ENCODE measurements at places on chromosomes 2 and 18.

GRCh38 chr2:106157416-106157815, 36.7 kb downstream of the UXS1 start:
- DNase-seq: no peak

DNA sequence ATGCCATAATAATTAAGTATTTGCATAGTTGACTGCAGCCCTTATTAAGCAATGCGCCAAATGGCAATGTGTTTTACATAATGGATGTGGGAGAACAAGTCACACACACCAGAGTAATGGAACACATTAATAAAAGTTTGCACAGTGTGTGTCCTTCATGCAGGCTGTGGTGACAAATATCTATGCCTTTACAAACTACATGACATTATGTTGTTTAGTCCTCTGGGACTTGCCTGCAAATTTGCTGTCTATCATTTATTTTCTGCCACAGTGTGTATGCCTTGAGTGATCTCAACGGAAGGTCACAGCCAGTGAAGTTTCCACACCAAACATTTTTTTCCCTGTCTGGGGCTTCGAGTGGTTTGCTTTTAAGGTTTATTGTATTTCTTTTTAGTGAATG, 175.2 kb upstream of the TMEFF2 start:
- DNase-seq: no peak

- no peak for DNase-seq
Measured at GRCh38 chr2:24926602-24927252, 6.7 kb upstream of the ADCY3 start.

GRCh38 chr18:52222211-52222610, 117.8 kb upstream of the DCC start:
- DNase-seq: no peak

DNA sequence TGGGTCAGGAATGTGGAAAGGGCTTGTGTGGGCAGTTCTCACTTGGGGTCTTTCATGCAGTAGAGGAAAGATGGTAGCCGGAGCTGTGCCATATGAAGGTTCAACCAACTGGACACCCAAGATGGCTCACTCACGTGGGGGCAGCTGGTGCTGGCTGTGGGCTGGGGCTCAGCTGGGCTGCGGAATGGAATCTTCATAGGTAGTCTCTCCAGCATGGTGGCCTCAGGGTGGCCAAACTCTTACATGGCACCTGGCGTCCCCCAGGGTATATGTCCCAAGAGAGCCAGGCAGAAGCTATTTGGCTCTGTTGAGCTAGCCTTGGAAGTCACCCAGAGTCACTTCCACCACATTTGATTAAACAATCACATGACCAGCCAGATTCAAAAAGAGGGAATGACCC, 163.1 kb upstream of the KLHL29 start:
- no peak for DNase-seq

GRCh38 chr2:200762127-200762526, 49.6 kb upstream of the BZW1 start:
- DNase-seq: no peak

DNA sequence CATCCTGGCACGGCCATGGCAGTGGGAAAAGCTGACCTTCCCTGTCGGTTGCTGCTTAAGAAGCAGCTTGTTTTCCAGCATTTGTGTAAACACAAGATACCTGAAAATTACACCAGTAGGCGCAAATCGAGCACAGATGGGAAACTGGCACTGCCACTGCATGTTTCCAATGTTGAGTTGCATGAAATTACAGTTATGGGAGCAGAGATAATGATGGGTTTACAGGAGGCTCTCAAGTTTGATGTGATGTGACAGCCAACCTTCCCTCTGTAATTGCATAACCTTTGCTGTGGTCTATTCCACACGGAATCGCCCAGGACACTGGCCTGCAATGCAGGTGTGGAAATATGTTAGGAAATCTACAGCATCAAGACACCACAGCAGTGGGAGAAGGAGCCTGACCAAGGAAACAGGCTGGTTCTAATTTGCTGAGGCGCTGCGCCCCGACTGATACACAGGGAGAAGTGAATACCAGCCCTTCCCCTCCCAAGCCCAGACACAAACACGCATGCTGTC, 17.4 kb downstream of the GPR45 start:
- DNase-seq: no peak

DNA sequence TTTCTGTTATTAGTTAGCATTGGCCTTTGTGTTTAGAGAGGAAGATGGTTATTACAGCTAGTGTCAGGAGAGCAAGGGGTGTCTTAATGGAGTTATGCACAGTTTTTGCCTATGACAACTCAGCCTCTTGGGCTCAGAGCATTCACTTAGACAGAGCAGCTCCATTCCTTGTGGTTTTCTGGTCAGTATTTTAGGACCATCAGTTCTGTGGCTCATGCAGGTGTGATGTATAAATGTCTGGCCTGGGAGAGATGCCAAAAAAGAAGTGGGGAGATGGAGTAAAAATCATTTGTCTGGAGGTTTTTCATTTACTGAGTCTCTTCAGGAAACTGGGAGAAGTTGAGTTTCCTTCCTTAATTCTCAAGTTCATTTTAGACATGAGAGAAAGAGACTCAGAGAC, 79.7 kb downstream of the PRKCE start:
- no peak for DNase-seq

DNA sequence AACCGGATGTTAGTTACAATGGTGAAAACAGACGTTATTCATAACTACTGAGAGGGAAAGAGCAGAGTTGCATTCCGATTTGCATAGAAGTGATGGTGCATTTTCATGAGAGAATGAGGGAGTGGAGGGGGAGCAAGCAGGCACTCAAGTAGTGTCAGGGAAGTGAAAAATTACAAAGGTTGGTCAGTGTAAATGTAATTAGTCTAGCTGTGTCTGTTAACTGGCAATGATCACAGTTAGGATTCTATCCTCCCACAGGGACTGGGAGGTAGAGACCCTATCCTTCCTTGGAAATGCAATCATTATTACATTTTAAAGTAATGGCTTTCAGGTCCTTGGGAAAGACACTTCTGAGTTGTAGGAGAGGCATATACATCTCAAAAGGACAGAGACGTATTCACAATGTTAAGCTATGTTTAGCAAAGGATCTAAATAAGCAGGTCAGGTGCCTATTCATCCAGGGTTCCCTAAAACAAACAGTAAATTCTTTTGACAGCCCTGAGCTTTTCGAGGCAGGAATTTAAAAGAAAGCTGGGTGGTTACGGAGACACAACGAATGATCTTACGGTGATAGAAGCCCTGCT, 1671.8 kb upstream of the DDX18 start:
- no peak for DNase-seq

DNA sequence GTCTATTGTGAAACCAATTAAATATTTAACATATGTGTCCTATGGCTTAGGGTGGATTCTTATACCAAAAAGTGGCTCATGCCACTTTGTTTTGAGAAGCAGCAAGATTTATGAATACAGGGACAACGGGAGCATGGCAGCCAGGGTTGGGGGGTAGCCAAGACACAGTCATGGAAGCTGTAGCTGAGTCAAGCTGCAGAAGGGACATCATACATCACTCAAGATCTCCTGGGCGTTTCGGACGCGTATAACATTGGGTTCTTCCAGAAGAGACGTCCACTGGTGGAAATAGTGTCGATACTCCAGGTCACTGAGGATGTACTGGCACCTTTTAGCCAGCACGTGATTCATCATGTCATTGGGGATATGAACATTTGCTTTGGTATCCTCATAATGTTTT, 152.7 kb downstream of the RIF1 start:
- DNase-seq: no peak

DNA sequence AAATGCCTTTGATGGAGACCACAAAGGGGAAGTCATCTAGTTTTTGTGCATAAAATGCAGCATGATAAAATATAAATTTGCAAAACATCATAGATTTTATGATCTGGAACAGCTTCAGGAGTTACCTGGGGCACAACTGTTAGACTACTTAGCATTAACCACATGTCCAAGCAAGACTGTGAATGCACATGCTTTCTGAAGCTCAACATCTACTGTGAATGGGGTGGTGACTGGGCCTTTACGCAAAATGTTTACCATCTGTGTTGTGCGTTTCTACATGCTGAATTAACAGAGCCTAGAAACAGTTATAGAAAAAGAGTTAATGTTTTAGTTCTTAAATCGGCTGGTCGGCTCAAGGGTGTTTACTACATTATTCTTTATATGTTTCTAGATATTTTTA, 45.5 kb downstream of the KCTD1 start:
- no peak for DNase-seq

DNA sequence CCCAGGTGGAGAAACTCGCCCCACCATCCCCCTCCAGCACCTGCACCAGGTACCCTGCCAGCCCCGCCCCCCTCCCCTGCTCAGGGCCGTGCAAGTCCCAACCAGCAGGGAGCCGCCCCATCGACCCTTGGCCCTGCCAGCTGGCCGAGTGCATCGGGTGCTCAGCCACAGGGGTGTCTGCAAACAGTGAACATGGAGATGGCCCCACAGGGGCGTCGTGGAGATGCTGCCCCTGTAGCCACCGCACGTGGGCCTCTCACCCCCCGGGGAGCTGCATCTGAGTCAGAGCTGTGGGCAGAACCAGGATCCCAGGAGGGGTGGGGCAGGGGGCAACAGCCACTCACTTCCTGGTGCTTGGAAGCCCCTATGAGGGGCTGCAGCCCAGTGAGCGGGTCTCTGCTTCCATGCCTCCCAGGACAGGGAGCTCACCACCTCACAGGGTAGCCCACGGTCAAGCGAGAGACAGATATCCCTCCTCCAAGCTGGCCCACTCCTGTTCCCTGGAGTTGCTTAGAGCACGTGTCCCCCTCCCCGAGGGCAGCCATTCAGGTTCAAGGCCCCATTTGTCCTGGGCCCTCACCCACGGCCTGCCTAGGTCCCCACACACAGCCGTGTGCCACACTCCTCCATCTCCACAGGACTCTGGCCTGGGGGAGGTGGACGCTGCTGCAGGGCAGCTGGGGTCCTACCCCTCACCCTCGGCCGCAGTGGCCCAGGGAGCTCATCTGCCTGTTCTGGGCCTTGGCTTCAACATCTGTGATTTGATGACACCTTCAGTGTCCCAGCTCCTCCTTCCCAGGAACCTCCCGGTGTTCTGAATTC, 1.1 kb upstream of the MAB21L4 start:
- no peak for DNase-seq

DNA sequence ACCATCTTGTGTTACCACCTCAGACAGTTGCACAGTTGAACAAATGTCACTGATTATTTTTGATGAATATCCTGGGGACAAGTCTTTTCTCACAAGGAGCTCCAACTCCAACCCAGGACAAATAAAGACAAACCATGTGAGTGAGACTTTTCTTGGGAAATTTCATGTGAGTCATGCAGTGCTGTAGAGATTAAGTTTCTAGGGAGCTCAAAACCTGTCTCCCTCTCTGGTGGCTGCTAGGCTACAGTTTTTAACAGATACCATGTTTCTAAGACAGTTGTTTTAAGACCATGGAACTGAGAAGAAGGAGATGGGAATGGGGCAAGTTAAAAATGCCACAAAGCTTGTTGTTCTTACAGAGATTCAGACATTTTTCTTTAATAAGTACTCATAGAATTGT, 255.5 kb downstream of the RIT2 start:
- DNase-seq: no peak

DNA sequence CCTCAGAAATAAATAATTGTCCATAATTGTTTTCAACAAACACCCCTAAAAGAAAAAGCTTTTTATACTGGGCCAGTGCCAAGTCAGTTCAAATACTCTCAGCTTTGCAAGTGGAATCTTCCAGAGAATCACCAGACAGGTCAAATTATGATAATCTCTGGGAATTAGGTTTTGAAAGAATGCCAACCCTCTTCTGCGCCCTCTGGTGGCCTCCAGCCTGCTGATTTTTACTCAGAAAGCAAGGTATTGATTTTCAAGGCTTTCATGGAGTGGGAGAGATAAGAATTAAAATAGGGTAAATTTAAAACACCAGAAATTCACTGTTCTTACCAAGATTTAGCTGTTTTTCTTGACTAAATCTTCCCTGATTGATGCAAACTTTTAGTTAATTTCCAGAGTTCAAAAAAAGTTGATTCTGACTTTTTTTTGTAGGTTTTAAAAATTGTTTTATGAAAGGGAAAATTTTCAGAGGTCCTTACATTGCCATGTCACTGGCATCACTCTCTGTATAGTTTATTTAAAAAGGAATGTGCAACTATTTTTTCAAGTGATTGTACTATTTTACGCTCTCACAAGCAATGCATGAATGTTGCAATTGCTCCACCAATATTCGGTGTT, 282.9 kb upstream of the TNP1 start:
- no peak for DNase-seq

- no peak for DNase-seq
Measured at GRCh38 chr2:169221745-169222369, 140.5 kb downstream of the LRP2 start.

DNA sequence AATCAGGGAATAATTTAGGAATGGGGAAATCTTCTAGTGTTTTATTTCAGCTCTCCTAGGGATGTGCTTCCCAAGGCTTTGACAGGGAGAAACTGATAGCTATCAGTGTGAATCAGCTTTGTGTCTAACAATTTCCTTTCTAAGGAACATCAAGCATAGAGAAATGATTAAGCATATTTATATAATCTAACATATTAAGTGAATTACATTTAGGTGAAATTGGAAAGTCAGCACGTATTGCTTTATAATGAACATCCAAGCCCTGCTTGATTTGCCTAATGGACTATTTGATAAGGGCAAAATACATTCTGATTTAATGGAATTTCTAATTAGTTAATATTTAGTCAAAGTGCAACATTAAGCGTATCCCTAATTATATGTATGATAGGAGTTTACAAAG, 19.5 kb upstream of the TSPYL6 start:
- no peak for DNase-seq

GRCh38 chr2:76256458-76257088, 545.9 kb upstream of the GCFC2 start:
- DNase-seq: no peak

DNA sequence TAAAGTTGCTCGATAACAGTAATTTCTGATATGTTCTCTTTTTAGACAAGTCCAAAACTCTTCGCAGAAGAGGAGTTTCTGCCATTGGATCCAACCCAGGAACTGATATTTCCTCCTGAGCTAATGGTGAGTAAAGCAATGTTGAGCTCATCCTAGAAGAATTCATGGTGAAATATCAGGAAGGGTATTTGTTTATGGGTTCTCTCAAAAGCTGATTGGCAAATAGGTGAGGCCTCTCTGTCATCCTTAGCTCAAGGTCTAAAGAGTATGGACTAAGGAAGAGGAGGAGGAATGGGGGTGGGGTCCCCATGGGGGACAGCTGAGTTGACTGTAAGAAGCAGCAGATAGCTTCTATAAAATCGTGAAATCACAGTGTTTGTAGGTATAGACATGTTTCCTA, 18.2 kb downstream of the AOX1 start:
- DNase-seq: no peak

DNA sequence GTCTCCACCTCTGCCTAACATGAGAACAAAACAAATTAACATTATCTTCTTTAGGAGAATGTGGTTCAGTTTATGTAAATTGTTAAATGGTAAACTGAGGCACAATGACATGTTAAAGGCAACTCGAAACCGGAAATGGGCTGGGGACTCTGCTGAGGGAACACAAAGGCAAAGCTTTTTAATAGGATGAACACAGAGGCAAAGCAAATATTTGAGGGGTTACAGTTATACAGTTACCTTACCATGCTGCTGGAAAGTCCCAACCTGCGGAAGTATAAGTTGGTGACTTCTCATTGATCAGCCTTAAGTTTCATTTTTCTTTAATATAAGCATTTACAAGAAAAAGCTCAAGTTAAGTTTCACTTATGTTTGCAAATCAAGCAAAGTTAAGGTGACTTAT, 195.0 kb downstream of the DLGAP1 start:
- DNase-seq: no peak

All from activated gamma-delta T cell treated with anti-CD3 and anti-CD28 coated beads, Interleukin-2, amount 50 U/mL, for 16 hours (primary cell).